ENCODE measurements at places on chromosomes 5 and 9.
A peak's percentile ranks its signal among the peaks of the same experiment; 100 is the strongest.

DNA sequence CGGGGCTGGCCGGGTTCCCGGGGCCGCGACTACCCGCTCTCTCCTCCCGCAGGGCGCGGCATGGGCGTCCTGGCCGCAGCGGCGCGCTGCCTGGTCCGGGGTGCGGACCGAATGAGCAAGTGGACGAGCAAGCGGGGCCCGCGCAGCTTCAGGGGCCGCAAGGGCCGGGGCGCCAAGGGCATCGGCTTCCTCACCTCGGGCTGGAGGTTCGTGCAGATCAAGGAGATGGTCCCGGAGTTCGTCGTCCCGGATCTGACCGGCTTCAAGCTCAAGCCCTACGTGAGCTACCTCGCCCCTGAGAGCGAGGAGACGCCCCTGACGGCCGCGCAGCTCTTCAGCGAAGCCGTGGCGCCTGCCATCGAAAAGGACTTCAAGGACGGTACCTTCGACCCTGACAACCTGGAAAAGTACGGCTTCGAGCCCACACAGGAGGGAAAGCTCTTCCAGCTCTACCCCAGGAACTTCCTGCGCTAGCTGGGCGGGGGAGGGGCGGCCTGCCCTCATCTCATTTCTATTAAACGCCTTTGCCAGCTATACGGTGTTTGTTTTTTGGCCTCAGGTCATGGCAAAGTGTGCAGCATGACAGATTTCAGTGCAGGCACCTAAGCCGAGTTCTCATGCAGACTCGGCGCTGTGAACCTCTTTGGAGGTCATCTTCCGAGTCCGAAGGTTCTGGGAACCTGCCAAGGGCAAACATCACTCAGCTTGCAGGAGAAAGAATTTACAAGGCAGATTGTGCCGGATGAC, 516 bp downstream of the MRPL41 start:
- DNase-seq, result no peak

- no peak for DNase-seq
Measured at GRCh38 chr9:114779352-114779845, 26.4 kb downstream of the TNFSF15 start.

DNA sequence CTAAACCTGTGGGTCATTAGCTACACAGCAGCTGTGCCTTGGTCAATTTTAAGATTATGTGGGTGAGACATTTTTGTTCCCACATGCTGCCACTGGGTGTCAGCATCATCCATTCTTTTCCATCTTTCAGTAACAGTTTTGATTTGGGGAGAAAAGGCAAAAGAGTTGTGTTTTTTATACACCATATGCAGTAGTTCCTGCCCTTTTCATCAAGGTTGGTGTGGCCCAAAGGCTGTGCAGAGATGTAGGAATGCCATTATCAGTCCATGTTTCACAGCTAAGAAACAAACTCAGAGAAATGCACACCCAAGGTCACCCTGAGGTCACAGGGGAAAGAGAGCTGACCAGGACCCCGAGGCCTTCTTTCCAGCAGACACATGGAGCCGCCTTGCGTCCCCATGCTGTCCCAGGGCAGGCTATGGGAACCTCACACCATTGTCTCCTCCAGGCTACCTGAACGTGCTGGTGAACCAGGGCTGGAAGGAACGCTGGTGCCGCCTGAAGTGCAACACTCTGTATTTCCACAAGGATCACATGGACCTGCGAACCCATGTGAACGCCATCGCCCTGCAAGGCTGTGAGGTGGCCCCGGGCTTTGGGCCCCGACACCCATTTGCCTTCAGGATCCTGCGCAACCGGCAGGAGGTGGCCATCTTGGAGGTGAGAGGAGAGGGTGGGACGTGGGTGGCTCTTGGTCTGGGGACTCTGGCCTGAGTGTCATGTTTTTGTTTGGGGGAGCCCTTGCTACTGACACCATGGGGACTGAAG, 27.8 kb upstream of the GRPEL2 start:
- DNase-seq, result no peak

GRCh38 chr9:128550226-128550625, 2.2 kb upstream of the SPTAN1 start:
- DNase-seq, result no peak

- peak; percentile 66 for DNase-seq
Measured at GRCh38 chr9:79572608-79573411, 1.0 kb downstream of the TLE4 start.

GRCh38 chr5:14675865-14676300, 11.4 kb downstream of the OTULIN start:
- no peak for DNase-seq

- DNase-seq, result no peak
Measured at GRCh38 chr9:112355427-112355897, 22.0 kb upstream of the PTBP3 start.

GRCh38 chr9:93264338-93265125, 80.6 kb downstream of the WNK2 start:
- DNase-seq, result peak; percentile 21

GRCh38 chr9:89246840-89247239, 64.2 kb upstream of the CKS2 start:
- no peak for DNase-seq

DNA sequence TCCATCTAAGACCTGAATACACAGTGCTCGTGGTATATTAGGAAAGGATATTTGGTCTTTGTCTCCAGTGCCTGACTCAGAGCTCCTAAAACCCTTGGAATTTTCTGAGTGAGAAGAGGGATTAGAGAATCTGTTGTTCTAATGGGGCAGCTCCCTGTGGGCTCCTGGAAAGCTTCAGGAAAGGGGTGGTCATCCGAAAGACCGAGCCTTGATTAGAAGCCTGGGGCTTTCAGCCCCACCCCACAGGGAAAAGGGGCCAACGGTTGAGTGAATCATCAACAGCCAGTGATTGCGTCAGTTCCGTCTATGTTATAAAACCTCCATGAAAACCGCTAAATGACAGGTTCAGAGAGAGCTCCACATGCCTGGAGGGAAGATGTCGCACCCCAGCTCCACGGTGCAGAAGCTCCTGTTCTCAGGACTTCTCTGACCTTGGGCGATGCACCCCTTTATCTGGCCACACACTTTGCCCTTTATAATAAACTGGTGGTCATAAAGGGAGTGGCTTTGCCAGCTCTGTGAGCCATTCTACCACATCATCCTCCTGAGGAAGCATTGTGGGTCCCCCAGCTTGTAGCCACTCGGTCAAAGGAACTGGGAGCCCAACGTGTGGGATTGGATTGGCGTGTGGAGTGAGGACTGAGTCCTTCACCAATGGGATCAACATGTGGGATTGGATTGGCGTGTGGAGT, 71.0 kb upstream of the ICE1 start:
- no peak for DNase-seq

DNA sequence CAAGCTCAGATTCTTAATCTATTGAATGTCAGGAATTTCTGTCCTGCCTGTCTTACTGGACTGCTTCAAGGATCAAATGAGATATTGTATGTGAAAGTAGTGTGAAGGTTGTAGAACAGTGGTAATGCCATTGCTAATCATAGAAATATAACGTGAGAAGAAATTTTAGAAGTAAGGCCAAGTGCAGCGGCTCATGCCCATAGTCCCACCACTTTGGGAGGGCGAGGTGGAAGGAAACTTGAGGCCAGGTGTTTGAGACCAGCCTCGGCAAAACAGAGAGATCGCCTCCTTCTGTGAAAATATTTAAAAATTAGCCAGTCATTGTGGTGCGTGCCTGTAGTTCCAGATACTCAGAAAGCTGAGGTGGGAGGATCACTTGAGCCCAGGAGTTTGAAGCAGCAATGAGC, 5.1 kb upstream of the HSPA5 start:
- no peak for DNase-seq

DNA sequence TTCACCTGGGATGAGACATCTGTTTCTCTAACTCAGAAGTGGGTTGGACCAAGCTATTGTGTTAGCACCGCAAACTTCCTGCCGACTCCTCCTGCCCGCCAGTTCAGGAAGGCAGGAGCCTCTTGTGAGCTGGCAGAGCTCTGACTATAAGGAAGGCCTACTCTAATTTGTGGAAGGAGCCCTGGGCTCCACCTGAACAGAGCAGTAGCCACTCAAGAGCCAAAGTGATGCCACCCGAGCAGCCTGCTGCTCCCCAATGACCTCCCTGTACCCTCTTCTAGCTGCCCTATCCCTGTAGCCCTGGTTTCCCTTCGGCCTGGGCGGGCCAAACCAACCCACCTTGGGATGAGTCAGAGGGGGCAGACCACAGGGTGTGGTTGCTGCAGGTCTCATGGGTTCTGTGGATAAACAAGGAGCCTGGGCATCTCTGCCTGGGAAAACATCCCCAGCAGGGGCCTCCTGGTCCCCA, 81.6 kb downstream of the PSD2 start:
- DNase-seq, result no peak

GRCh38 chr5:5633579-5633978, 211.1 kb downstream of the ICE1 start:
- DNase-seq, result no peak

- DNase-seq, result no peak
Measured at GRCh38 chr5:153584126-153584959, 93.9 kb downstream of the GRIA1 start.

GRCh38 chr9:2208991-2209390, 193.8 kb downstream of the SMARCA2 start:
- no peak for DNase-seq

DNA sequence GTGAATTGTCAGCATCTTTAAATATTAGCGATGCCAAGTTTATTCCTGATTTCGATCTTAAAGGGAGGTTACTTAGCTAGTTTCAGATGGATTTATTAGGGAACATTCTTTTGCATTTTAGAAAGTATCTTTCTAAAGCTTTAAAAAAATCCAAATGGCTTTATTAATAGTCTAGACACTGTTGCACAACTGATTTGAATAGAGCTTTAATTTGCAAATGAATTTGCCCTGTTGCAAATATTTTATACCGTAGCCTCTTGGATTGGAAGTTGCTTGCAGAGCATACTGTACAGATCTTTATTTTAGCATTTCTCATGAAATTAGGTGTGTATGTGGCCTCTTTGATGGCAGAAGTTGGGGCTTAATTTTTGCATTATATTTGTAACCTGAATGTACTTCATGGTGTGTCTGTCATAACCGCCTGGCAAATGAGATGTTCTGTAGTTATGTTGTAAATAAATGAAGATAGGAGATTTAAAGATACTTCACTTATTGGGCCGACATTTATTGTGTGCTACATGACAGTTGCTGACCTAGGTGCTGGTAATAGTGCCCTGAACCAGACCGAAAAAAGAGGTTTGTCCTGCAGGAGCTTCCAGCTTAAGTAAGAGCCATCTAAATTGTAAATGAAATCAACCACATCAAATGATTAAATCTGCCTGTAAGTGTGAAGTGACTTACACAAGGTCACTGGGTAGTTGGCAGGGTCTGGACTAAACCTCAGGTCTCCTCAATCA, 1.8 kb downstream of the TCERG1 start:
- DNase-seq, result no peak

DNA sequence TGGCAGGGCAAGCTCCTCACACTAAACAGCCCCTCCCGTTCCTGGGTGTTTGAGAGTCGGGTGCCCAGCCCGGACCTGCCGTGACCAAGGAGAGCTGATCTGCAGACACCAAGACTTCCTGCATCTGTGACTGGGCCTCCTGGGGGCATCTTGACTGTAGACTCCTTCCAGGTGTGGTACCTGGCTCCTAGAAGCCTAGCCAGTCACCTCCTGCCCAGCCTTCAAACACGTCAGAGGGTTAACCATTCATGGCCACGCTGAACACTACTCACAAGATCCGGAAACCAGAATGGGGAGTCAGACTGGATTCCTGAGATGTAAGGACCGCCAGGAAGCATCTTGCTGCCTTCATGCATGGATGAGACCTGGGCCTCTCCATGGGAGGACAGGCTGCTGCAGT, 3.7 kb upstream of the LCN2 start:
- no peak for DNase-seq

- DNase-seq, result no peak
Measured at GRCh38 chr9:97830884-97831829, 21.9 kb upstream of the FOXE1 start.

DNA sequence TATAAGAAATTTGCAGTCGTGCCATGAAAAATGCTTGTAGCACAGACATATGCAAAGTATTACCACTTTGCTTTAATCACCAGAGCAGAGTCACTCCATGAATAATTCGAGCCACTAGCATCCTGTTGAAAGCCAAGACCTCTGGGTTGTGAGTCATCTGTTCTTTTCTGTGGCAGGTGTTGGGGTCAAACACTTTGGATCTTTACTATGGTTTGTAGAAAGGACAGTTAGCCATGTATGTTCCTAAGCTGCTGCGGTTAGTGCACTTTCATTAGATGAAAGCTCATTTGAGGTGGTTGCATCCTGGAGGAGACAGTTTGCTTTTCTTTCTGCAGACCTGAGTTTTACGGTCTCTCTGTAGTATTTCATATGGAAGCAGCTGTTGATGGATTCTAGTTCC, 223.7 kb downstream of the DMRT2 start:
- DNase-seq, result no peak

GRCh38 chr5:66299463-66299862, 155.4 kb downstream of the SREK1 start:
- no peak for DNase-seq

- DNase-seq, result no peak
Measured at GRCh38 chr9:105318729-105319191, 74.3 kb downstream of the SLC44A1 start.

DNA sequence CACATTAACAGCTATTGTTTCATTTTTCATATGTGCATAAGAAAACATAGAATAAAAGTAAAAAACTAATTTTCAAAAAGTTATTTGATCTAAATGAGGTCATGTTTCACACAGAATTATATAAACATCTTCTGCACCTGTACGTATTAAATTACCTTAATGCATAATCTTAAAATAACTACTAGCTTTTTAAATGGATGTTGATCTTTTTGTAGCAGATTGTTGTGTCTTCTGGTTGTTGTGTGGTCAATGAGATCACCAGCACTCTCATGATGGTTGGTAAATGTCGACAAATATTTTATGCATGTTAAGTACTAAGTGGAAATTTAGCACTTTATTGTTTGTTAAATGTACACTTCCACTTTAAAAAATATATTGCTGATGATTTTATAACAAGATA, 162.0 kb downstream of the AP3B1 start:
- no peak for DNase-seq

DNA sequence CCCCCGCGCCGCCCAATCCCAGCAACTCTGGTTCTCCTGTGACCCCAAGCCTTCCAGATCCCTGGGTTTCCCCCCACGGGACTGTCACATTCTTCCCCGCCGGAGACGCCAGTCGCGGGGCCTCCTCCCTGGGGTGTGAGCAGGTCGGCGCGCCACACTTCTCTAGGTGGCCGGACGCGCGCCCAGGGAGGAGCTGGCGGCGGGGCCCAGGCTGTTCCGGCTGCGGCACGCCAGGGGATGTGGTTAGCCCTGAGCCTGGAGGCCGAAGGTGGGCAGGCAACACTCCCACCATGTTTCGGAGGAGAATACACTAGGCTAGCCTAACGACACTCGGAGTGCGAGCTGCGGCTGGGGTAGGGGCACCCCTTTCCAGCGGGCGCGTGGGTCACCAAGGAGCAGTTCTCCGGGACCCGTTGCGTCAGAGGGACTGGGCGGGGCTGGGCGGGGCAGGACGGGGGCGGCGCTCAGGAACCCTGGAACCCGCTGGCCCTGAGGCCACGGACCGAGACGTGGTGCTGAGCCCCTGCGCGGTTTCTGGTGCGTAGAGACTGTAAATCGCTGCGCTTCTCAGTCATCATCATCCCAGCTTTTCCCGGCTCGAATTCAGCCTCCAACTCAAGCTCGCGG, at the start of gene SLC27A6:
SLC27A6 (plus strand) TSS at position 478 of the 627 bp plus-strand sequence. CDS start 650 bp downstream, outside the sequence.
- no peak for DNase-seq

- no peak for DNase-seq
Measured at GRCh38 chr9:135797507-135798262, 95.7 kb downstream of the KCNT1 start.

- DNase-seq, result no peak
Measured at GRCh38 chr5:175206669-175207068, 237.3 kb downstream of the DRD1 start.

Data from activated CD4-positive, CD25-positive, alpha-beta regulatory T cell treated with anti-CD3 and anti-CD28 coated beads, Interleukin-2, amount 50 U/mL, for 72 hours (primary cell).